Heart left ventricle (tissue), 16 donors: ENCODE measurements at places on chromosomes 12 and 14. TPM values are rescaled to one million over a fixed set of nuclear protein-coding genes. Genes with fewer than 3 reads are reported as not detected.
A peak's percentile ranks its signal among the peaks of the same experiment; 100 is the strongest.

- DNase-seq: no peak
Measured at GRCh38 chr12:108575199-108575912, 13.0 kb downstream of the ISCU start.

Gene RHOJ
- total RNA-seq: 12.4 TPM

DNA sequence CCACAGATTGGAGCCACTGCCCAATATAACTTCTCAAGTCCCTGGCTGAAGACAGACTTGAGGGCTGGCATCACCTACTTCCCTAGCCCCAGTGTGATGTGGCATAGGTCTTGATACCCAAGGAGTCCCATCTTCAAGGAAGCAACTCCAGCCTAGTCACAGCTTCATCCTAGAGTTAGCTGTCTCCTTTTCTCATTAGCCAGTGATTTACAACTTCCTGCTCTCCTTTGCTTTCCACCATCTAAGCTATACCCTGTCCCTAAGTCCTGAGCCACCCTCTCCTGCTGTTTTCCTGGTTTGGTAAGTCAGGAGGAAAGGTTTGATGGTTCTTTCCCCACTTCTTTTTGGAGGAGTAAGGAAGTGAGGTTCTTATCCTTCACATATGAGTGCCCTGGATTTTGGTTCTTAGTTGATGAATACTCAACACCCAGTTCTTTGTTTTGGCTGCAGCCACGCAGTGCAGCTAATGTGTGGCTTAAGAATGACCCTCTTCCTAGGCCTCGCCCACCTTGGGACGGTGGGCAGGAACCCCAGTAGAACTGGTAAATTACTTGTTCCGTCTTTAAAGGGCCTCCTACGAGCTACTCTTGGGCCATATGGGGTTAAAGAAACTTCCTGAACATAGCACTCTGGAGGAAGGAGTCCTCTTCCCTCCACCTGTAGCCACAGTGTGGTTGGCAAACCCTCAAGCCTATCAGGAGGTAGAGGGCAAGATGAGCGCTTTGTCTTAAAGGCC lies 3.9 kb upstream of the GPX2 start:
- DNase-seq: no peak

GRCh38 chr12:113099364-113099763 lies 36.2 kb downstream of the RASAL1 start:
- DNase-seq: no peak

- DNase-seq: peak; percentile 35
Measured at GRCh38 chr12:56256326-56256960, 1.7 kb downstream of the ANKRD52 start.

- DNase-seq: no peak
Measured at GRCh38 chr14:100334904-100335303, 11.8 kb downstream of the SLC25A47 start.

Gene CLEC1A
- total RNA-seq: 2.3 TPM

Gene ACYP1
- 8.8 TPM for total RNA-seq

DNA sequence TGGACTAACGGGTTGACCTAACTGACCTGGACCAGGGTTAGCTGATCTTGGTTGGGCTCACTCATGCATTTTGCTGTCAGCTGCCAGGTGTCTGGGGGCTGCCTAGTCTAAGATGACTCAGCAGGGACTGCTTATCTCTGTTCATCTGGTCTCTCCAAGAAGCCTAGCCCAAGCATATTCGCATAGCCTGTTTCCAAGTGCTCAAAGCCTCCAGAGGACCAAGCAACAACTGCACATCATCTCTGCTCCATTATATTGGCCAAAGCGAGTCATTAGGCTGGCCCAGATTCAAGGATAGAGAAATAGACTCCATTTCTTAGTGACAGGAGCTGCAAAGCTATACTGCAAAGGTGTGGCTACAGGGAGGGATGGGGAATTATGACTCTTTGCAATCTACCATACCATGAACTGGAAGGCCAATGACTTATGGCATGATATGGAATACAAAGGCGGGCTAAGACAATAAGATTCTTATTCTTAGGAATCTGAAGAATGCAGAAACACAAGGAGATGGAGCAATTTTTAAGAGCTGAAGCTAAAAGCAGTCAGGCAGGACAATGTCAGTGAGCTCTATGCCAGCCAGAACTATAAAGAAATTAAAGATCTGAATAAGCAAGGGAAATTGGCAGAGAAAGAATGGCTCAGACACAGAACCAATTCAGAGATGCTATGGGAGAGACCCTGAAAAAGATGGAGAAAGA lies 194.6 kb upstream of the FSCB start:
- no peak for DNase-seq

DNA sequence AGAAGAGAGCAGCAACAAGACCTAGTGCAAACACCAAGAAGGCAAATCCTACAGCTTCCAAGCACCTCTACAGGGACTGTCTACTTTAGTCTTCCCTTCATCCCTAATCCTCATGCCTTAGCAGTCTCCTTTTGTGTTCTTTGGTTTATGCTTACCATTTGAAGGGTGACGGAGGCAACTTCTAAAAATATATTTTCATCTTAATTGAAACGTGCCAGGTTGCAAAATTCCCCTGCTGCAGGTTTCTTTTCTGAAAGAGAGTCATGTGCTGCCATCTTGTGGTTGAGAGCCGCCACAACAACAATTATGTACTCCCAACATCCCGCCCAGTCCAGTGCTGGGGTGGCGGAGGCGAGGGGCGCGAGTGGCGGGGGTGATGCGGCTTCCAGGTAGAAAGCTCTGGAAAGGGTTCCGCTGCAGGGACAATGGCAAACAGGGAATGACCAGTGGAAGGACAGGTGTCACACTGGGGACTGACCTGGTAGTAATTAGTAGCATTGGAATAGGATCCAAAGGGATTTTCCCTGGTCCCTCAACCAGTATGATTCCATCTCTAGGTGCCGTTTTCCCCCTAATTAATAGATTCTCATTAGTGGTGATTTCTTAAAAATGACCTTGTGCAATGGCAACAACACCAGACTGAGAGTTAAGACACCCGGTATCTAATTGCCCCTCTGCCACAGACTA lies 80.3 kb upstream of the GNG2 start:
- DNase-seq: peak; percentile 70

DNA sequence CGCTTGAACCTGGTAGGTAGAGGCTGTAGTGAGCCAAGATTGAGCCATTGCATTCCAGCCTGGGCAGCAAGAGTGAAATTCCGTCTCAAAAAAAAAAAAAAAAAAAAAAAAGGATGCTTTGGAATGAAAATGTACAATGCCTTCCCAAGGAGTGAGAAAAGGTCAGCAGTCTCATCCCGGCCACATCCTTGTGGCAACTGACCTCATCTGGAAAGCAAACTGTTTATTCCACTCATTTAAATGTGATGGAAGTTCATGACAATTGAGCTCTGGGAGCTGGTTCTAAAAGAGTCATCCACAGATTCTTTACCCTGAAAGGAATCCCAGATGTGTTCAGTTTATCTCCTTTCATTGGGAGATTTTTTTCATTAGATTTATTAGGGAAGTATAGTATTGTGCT lies 19.4 kb upstream of the LIMA1 start:
- no peak for DNase-seq

DNA sequence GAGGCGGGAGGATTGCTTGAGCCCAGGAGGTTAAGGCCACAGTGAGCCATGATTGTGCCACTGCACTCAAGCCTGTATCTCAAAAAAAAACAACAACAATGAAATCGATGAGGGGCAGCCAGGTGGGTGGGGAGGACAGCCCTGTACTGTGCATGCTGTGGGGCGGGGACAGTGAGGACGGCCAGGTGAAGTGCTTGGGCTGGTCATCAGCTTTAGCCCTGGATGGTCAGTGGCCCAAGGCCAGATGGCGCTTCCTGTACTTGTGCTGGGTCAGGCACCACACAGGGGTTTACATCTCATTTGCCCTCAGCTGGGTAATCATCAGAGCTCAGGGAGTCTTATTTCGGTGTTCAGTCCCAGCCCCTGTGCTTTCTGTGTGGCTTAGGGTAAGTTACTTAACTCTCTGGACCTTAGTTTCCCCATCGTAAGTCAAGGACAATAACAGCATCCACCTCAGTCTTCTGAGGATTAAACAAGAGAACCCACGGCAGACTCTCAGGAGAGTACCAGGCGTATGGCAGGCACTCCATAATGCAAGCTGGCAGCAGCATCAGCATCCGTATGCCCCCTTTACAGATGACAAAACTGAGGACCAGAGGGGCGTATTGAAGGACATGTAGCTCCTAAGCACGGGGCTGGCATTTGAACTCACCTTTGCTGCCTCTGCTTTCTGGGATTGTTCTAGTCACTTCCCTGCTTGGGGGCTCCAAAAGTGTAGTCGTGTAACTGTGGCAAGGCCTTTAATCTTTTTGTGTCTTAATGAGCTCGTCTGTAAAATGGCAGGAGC lies 71.9 kb downstream of the SLC25A47 start:
- no peak for DNase-seq

Gene DBX2
- not detected for total RNA-seq

Gene ZNF891
- total RNA-seq: 1.2 TPM

- no peak for DNase-seq
Measured at GRCh38 chr12:71268598-71269280, 110.9 kb upstream of the TSPAN8 start.

DNA sequence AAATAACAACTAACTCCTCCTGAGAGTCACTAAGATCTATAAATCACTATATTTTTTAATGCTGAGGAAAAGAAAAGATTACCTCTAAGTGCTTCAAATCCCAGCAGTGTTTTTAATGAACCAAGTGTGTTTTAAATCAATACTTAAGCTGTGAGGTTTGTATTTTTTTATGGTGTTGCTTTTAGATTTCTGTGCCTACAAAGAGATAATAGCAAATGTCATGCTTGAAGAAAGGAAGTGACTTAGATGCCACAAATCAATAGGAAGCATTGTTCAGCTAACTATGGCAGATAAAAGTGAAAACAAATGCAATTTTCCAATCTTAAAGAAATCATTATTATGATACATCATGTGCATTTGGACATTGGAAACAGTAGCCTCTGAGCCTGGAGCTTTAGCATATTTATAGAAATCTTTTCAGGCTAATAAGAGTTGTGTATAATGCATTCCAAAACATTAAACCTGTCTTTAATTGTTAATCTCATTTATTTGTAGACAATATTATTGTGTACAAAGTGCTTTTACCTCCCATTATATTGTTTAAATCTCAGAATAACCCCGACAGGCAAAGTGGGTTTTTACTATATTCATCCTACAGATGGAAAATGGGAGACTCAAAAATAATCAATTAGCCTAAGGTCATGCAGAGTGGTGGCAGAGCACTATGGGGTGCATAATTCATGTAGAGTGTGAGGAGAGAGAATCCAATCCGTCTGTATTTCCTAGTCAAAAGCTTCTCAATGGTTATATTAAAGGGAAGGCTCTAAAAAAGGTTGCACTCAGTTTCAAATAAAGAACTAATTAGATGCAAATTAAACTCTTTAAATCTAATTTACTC lies 486.2 kb downstream of the NAV3 start:
- DNase-seq: no peak

DNA sequence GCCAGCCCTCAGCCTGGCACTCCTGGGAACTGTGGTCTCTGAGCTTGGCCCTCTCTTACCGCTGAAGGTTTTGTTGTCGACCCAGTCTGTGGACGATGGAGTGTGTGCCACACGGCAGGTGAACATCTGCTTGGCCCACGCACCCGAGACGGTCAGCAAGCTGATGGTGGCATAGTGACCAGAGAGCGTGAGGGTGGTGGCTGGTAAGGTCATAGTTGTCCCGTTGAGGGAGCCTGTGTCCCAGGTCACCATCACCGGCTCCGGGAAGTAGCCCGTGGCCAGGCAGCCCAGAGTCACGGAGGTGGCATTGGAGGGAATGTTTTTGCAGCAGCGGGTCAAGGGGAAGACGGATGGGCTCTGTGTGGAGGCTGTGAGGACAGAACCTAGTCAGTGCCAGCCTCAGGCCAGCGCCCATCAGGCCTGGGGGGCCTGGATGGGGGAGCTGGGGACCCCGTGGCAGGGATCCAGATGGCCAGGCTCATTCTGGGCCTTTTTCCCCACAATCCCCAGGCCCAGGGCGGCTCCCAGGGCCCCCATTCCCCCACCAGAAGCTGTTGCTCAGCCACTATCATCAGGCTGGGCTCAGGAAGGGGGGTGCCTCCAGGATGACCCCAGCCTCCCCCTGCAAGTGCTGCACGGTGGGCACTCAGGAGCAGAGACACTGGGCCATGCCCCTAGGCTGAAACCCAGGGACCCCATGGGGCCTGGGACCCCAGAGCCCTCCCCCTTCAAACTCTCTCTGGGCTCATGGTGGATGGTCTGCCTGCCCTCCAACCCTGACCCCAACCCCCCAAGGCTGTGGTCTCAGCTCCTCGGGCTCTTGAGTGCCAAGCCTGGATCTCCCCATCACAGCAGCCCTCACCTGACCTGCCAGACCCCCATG lies 75.2 kb downstream of the TMEM121 start:
- DNase-seq: no peak

- no peak for DNase-seq
Measured at GRCh38 chr12:7844116-7844515, 28.6 kb downstream of the SLC2A14 start.

GRCh38 chr12:50677858-50678257 lies 86.0 kb upstream of the ATF1 start:
- no peak for DNase-seq

GRCh38 chr12:131082290-131083194 lies 128.8 kb downstream of the ADGRD1 start:
- DNase-seq: no peak

Gene CISTR
- 1.4 TPM for total RNA-seq

DNA sequence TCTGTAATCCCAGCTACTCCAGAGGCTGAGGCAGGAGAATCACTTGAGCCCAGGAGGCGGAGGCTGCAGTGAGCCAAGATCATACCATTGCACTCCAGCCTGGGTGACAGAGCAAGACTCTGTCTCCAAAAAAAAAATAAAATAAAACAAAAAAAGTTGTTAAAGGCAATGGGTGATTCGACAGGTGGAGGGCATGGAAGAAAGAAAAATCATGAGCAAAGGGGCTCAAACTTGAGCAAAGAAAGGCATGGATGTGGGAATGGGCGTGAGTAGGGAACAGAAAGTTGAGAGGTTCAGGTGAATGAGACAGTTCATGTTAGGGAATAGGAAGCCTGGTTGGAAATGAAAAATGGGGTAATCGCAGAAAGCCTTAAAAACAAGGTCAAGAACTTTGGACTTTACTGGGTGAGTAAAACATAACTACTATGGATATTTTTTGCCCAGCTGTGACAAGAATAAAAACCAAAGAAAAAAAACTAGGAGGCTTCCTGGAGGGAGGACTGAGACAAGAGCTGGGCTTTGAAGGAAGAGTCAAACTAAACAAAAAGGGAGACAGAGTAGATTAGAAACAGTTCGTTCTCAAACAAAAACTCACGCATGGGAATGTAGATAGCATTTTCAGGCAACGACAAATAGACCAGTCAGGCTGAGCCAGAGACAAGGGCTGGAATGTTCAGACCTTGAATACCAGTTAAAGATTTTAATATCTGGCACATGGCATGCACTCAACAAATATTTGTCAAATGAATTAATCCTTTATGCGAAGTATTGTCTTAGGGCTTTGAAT lies 18.8 kb downstream of the PYM1 start:
- DNase-seq: no peak

GRCh38 chr12:75805905-75806304 lies 225.7 kb downstream of the PHLDA1 start:
- DNase-seq: no peak

DNA sequence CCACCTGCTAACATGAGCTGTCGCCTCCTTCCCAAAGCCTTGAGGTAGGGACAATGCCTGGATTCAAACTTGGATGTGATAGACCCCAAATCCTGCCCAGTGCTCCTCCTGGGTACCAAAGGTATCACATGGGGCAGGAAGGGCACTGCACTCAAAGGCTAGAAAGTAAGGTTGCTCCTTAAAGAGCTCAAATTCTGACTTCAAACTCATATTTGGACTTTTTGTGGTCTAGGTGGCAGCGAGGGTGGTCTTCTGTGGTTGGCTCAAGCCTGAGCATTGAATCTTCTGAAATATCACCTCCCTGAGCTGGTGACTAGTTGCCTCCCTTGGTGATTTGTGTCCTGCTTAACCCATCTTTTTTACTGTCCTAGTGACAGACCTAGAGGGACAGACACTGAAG lies 8.3 kb upstream of the RNASE4 start:
- DNase-seq: no peak
